ENCODE measurements at places on chromosomes 4 and X. TPM values are rescaled to one million over a fixed set of nuclear protein-coding genes. Genes with fewer than 3 reads are reported as not detected.

The STS gene
- total RNA-seq = 6.4 TPM

The REST gene
- total RNA-seq = 24.6 TPM

The GYPB gene
- not detected for total RNA-seq

The CLNK gene
- total RNA-seq = not detected

The CXCL11 gene
- not detected for total RNA-seq

The SOX3 gene
- not detected for total RNA-seq

The GRPR gene
- not detected for total RNA-seq

The TLR2 gene
- total RNA-seq = 14.5 TPM

The GLRA2 gene
- not detected for total RNA-seq

DNA sequence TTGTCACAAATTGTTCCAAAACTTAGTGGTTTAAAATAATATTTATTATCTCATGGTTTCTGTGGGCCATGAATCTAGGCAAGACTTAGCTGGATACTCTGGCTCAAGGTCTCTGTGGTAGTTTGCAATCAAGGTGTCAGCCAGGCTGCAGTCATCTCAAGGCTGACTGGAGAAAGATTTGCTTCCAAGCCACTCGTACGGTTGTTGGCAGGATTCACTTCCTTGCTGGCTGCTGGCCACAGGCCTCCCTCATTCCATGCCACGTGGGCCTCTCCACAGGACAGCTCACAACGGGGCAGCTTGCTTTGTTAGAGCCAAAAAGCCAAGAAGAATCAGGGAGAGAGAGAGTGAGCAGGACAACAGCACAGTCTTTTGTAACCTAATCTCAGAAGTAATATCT lies 101.4 kb downstream of the WWC2 start:
- no peaks in the 10 kb centered on the region for H3K27me3 ChIP-seq
- H3K4me3 ChIP-seq = no peak overlapping the region
- H3K27ac ChIP-seq = no peak overlapping the region
- DNase-seq = no peak

DNA sequence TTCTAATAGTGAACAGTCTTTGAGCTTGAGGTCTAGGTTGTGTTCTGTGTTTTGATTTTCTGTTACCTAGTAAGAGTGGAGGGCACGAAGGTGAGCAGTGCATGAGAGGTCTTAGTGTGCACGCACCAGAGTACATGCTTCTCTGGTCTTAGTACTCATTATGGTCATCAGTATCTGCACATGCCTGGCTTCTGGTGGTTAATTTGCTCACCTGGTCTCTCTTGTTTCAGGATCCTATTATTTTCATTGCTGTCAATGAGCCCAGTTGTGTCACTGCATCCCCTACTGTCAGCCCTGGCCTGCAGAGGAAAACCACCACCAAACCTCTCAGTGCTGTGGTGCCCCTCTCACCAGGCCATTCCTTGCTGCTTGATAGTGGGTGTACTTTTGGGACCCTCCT lies 54.8 kb downstream of the NSUN7 start:
- H3K27ac ChIP-seq = no peak overlapping the region
- no peaks in the 10 kb centered on the region for H3K4me1 ChIP-seq
- H3K27me3 ChIP-seq = no peaks in the 10 kb centered on the region
- no peaks in the 10 kb centered on the region for H3K36me3 ChIP-seq
- H3K4me3 ChIP-seq = no peak overlapping the region

GRCh38 chrX:14697451-14697850 lies 168.1 kb downstream of the GLRA2 start:
- H3K27me3 ChIP-seq = no peaks in the 10 kb centered on the region
- no peak for DNase-seq
- no peaks in the 10 kb centered on the region for H3K4me1 ChIP-seq
- H3K27ac ChIP-seq = no peak overlapping the region
- no peaks in the 10 kb centered on the region for H3K36me3 ChIP-seq
- no peak overlapping the region for H3K4me3 ChIP-seq

DNA sequence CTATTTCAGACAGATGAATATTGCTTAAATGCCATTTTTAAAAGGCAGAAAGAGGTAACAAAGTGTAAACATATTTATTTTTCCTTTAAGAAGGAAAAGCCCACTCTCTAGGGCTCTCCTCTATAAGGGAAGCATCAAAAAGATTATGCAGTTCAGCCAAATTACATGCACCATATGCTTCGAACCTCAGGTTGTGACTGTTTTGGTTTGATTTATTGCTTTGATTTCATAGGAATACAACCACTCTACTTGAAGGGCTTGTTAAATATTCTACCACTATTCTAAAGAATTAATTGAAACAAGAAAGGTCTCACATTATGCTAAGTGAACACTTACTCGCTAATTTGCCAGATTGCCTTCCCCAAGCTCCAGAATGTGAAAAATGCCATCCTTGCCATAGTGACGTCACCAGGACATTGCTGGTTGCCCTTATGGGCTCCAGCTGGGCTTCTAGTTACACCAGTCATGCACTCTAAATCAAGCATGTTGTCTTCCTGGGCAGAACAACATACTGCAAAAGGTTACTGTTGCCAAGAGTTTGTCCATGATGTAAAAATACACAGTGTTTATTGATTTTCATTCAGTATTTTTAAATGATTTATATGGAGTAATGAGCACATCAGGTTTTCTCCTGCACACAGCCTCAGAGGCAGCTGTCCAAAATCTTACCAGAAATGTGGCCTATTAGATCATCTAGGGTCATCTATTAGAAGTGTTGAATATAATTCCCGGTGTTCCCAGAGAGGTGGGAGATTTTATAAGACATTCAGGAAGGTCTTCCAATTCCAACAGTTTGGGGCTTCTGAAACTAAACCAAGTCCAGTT lies 164.4 kb upstream of the RAPGEF2 start:
- H3K36me3 ChIP-seq = no peaks in the 10 kb centered on the region
- no peak for DNase-seq
- H3K4me1 ChIP-seq = no peaks in the 10 kb centered on the region
- no peak overlapping the region for H3K27ac ChIP-seq

DNA sequence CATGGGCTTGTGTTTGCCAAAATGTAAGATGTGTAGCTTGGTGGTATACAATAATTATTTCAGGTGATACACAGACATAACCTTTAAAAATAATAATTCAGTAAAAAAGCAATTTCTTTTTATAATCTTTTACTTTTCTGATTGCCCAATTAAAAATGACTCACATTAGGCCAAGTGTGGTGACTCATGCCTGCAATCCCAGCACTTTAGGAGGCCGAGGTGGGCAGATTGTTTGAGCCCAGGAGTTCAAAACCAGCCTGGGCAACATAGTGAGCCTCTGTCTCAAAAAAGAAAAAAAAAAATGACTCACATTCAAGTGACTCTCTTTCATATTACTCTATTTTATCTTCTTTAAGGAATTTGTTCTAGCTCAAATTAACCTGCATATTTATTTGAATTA lies 449.4 kb upstream of the HTR2C start:
- no peaks in the 10 kb centered on the region for H3K4me1 ChIP-seq
- no peaks in the 10 kb centered on the region for H3K36me3 ChIP-seq
- no peak for DNase-seq
- no peaks in the 10 kb centered on the region for H3K27me3 ChIP-seq
- H3K27ac ChIP-seq = no peak overlapping the region

- peaks cover 6% of the 10 kb centered on the region for H3K4me1 ChIP-seq
- DNase-seq = no peak
- no peaks in the 10 kb centered on the region for H3K27me3 ChIP-seq
- no peak overlapping the region for H3K27ac ChIP-seq
These were observed 29.8 kb downstream of the ZFYVE28 start for GRCh38 chr4:2388429-2389182.

DNA sequence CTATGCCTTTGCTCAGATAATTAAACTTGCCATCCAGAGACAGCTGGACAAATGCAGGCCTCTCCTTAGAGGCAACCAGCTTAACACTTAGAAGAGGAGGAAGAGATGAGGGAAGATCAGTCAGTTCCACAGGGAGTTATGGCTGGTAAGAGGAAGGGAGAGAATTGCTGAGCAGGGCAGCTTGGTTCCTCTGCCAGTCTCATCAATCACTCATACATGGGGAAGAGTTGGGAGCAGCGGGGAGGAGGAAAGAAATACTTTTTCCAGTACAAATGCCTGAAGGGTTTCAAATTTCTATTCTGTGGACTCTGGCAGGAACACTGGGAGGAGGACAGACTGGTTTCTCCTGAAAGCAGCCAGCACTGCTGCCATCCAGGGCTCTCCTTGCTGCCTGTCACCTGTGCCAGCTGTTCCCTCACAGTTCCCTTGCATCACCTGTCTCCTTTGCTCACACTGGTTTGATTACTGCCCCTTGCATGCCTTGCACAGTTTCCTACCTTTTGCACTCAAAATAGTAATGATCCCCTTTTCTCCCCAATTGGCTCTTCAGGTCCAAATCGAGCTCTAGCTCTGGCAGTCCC lies 59.5 kb downstream of the PGRMC2 start:
- no peak overlapping the region for H3K27ac ChIP-seq
- no peaks in the 10 kb centered on the region for H3K27me3 ChIP-seq
- H3K4me1 ChIP-seq = peaks cover 6% of the 10 kb centered on the region
- H3K4me3 ChIP-seq = no peak overlapping the region

- H3K36me3 ChIP-seq = no peaks in the 10 kb centered on the region
- H3K4me1 ChIP-seq = no peaks in the 10 kb centered on the region
- H3K27ac ChIP-seq = no peak overlapping the region
- H3K27me3 ChIP-seq = no peaks in the 10 kb centered on the region
- H3K4me3 ChIP-seq = no peak overlapping the region
These were observed 32.0 kb downstream of the CCSER1 start for GRCh38 chr4:90159193-90159592.

DNA sequence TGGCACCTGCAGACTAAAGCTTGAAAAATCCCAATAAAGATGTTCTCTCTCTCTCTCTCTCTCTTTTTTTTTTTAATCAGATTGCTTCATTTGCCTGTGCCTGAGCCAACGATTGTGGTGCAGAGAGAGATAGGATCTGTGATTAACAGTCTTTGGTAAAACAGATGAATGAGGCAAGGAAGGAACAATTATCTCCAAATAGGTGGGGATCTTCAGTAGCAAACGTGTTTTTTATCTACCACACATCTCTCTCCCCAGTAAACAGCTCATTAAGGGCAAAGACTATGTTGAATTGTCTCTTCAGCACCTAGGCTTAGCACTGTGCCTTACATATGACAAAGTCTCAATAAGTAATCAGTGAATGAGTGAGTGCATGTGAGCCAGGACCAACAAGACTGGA lies 96.3 kb downstream of the SMIM20 start:
- H3K27ac ChIP-seq = no peak overlapping the region
- DNase-seq = no peak

DNA sequence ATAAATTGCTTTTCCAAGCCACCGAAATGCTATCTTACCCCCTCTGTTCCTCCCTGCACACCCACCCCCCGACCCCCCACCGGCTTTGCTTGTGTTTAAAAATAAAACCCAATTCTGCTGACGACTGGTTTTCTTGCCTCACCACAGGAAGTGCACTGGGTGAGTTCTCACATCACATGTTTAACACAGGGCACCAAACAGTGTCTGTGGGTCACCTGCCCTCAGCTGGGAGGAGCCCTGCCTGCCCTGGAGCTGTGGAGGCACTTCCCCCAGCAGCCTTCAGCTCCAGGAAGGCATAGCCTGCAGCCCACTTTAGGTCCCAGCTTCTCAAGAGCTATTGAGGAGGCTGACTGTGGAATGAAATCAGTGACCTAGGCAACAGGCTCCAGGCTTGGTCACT lies 8.8 kb downstream of the TMEM255A start:
- H3K36me3 ChIP-seq = no peaks in the 10 kb centered on the region
- no peaks in the 10 kb centered on the region for H3K4me1 ChIP-seq

- H3K4me1 ChIP-seq = peaks cover 37% of the 10 kb centered on the region
- H3K4me3 ChIP-seq = no peak overlapping the region
- no peak for DNase-seq
- H3K27me3 ChIP-seq = no peaks in the 10 kb centered on the region
- H3K27ac ChIP-seq = no peak overlapping the region
- H3K36me3 ChIP-seq = no peaks in the 10 kb centered on the region
These were observed 13.8 kb downstream of the FRYL start for GRCh38 chr4:48766131-48766792.

DNA sequence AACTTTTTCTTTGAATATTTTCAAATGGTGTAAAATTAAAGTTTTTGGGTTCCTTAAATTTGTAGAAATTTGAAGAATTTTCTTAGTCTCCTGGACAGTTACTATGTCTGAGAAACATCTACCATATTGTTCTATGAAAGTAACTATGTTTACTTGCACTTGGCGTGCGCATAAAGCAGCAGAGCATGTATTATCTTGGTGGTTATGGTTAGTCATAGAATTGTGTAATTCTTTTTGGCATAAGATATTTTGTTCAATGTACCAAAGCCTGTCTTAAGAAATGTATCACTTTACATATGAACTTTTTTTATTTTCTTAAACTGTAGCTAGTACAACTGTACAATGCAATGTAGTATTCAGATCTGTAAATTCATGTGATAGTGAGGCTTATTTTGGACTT lies 49.2 kb downstream of the CDS1 start:
- H3K27ac ChIP-seq = no peak overlapping the region
- no peaks in the 10 kb centered on the region for H3K27me3 ChIP-seq
- H3K4me3 ChIP-seq = no peak overlapping the region
- H3K4me1 ChIP-seq = no peaks in the 10 kb centered on the region

DNA sequence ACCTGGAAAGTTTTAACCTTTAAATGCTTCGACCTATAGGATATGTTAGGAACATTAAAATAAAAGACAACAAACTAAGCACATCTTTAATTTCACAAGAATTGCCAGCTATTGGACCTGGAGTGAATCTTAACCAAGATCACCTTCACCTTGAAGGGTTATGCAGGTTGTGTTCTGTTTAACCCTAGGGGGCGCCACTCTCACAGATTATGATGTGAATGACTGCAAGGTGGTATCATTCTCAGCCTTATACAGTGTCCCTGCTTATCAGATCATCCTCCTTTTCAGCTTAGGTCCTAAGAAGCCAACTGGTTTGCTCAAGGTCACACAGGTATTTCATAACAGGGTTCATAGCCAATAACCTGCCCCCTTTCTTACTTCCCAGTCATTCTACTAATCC lies 23.5 kb downstream of the INTS6L start:
- H3K27me3 ChIP-seq = no peaks in the 10 kb centered on the region
- peaks cover 10% of the 10 kb centered on the region for H3K4me1 ChIP-seq
- no peak overlapping the region for H3K4me3 ChIP-seq
- no peak overlapping the region for H3K27ac ChIP-seq

GRCh38 chr4:14701896-14702295 lies 300.4 kb upstream of the CPEB2 start:
- H3K27ac ChIP-seq = peak overlapping the region; percentile 15
- DNase-seq = no peak
- no peak overlapping the region for H3K4me3 ChIP-seq
- no peaks in the 10 kb centered on the region for H3K27me3 ChIP-seq
- peaks cover 18% of the 10 kb centered on the region for H3K4me1 ChIP-seq
- no peaks in the 10 kb centered on the region for H3K36me3 ChIP-seq

- H3K27ac ChIP-seq = no peak overlapping the region
- H3K27me3 ChIP-seq = no peaks in the 10 kb centered on the region
- H3K36me3 ChIP-seq = no peaks in the 10 kb centered on the region
- H3K4me1 ChIP-seq = peaks cover 15% of the 10 kb centered on the region
- DNase-seq = no peak
These were observed 26.5 kb downstream of the GALNT7 start for GRCh38 chr4:173195109-173195508.

- no peaks in the 10 kb centered on the region for H3K27me3 ChIP-seq
- no peak overlapping the region for H3K27ac ChIP-seq
- no peak for DNase-seq
- no peaks in the 10 kb centered on the region for H3K4me1 ChIP-seq
- no peak overlapping the region for H3K4me3 ChIP-seq
These were observed 53.5 kb downstream of the PLAC1 start for GRCh38 chrX:134604701-134605311.
